ENCODE measurements at places on chromosomes 3 and 15. TPM values are rescaled to one million over a fixed set of nuclear protein-coding genes. Genes with fewer than 3 reads are reported as not detected.

DNA sequence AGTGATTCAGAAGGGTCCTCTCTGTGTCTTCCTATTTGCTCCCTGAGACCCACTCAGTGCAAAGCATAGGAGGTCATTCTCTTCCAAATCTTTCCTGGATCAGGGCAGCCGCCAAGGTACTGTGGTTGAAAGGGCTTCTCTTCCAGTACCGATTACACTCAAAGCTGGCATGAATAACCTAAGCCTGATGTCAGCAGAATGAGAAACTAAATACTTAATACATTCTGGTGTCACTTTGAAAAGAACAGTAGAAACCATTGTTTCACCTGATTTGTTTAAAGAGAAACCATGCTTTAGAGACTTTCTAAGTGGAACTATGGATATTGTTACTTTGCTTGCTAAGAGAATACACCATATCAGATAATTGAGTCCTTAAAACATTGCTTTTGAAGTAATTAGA is 50.2 kb downstream of the PDHB start:
- DNase-seq, result no peak

DNA sequence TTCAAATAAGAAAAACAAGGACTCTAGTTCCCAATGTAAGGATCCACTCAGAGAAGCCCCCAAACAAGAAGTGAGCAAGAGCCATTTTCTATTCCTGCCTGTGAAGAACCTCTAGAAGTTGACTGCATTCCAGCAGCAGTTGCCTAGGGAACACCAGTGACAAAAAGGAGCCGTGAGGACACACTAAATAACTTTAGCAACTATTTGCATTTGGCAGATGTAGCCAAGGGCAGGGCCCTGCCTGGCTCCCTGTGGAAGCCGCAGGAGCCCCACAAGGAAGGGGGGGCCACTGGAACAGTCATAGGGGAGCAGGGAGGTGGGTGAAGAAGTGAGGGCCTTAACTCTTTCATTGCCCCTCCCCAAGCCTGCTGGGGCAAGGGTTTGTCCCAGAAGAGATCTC is 470.2 kb upstream of the PROK2 start:
- DNase-seq, result no peak

- no peak for DNase-seq
Observed at GRCh38 chr15:101108791-101109190, 143.1 kb downstream of the CHSY1 start.

- DNase-seq, result no peak
Observed at GRCh38 chr3:15096046-15096445, 2.9 kb downstream of the RBSN start.

Gene LRRC2
- 4.0 TPM for total RNA-seq

Gene SPINK8
- not detected for total RNA-seq

Gene PRR20G
- not detected for total RNA-seq
